COR-L47 (cell line): ENCODE measurements at places on chromosomes 12 and 14.

DNA sequence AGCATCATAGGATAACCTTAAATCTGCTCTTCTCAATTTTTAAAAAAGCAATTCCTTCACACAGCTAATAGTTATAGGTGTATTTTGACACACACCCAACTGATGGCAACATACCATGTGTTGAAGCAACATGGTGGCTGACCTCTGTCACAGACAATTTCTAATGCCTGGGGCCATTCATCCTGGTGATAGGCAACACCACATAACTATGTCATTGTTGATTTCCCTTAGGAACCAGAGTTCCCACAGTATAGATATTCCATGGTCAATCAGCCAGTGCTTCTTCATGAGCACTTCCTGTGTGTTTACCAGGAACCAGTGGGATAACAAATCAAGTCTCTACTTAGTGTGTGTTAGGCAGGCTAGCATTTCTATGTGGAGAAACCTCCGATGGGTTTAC lies 88.3 kb downstream of the FIGNL2 start:
- DNase-seq: no peak

DNA sequence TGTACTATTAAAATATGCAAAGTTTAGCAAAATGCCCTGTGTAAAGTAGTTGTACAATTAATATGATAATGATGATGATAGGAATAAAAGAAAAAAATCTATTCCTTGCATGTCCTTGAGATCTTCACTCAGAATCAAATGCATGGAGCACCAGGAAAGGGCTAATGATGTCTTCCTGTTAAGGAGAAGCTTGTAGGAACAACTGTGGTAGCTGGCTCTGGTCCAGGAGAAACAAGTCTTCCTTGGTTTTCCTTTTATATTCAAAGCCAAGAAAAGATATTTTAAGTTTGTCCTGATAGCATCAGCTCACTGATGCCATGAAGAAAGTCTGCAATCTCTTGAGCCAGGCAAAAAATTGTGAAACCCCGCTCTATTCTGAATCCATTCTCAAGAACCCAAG lies 138.9 kb downstream of the PIK3C2G start:
- no peak for DNase-seq

- DNase-seq: no peak
Measured at GRCh38 chr12:58880639-58881038, 39.7 kb downstream of the LRIG3 start.

- DNase-seq: no peak
Measured at GRCh38 chr12:26595806-26596205, 237.2 kb downstream of the ITPR2 start.

DNA sequence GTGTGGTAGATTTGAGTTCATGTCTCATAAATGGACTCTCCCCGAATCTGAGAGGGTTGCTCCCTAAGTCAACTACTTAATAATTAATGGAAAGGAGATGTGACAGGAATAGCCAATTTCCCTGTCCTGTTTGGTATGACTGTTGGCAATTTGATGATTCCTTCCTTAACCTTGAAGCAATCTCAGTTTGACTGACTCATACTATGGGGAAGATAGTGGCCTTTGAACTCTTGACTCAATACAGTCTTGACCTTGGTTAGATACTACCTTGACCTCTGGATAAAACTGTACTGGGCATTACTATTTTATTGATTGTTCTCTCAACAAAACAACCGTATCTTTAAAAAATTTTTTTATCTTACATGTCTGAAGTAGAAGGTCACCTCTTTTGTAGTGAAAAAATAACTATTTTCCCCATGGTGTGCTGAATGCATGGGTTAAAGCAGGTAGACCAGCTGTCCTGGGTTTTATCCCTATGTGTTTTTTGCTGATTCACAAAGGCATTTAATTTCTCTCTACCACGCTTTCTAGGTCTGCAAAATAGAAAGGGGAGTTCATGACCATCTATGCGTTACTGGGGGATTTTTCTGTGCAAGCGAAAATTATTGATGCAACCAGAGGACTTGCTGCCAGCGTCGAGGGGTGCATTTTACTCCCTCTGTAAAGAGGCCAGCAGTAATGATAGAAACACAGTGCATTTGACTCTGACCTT lies 80.1 kb downstream of the ETV6 start:
- DNase-seq: no peak

GRCh38 chr14:99468081-99468480 lies 12.6 kb downstream of the SETD3 start:
- no peak for DNase-seq

DNA sequence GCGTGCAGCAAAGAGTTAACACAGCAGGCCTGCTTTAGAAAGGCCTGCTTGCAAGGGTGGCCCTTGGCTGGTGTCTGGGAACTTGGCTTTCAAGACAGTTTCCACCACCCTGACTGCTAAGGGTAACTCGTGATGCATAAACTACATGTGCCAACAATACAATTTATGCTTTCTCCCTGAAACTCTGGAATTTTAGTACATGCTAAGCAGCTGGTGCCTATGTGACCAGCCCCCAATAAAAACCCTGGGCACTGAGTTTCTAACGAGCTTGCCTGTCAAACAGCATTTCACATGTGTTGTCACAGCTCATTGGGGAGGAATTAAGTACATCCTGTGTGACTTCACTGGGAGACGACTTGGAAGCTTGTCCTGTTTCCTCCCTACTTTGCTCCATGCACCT lies 133.1 kb downstream of the SLC5A8 start:
- no peak for DNase-seq

DNA sequence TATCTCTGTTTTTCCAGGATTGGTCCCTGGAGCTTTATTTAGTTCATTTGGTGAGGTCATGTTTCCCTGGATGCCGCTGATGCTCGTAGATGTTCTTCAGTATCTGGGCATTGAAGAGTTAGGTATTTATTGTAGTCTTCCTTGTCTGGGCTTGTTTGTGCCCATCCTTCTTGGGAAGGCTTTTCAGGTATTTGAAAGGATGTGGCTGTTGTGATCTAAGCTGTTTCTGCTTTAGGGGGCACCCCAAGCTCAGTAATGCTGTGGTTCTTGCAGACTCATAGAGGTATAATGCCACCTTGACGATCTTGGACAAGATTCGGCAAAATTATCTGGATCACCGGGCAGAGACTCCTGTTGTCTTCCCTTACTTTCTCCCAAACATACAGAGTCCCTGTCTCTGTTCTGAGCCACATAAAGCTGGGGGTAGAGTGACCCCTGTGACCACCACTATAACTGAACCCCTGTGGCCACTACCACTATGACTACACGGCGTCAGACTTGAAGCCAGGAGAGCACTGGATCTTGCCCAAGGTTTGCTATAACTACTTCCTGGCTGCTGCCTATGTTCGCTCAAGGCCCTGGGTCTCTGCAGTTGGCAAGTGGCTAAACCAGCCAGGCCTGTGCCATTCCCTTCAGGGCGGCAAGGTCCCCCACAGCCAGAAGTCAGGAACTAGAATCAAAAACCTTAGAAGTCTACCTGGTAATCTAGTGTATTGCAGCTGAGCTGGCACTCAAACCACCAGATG lies 40.9 kb downstream of the FGD4 start:
- DNase-seq: no peak

DNA sequence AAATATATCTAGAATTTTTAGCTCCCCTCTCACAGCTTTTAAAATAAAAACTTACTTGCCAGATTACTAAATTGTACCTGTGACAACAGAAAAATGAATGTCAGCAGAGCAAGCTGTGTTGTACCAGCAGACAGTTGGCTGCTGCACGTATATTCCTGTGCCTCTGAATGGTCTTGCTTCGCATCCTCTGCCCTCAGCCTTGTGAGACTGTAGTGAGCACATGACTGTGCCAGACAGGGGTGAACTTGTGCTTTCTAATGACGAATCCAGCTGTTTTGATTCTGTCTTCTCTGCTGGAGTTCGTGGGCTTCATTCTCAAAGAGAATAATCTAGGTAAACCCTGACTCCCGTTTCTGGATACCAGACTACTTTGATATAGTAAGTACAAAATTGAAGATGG lies 58.3 kb upstream of the FRMD6 start:
- DNase-seq: no peak

DNA sequence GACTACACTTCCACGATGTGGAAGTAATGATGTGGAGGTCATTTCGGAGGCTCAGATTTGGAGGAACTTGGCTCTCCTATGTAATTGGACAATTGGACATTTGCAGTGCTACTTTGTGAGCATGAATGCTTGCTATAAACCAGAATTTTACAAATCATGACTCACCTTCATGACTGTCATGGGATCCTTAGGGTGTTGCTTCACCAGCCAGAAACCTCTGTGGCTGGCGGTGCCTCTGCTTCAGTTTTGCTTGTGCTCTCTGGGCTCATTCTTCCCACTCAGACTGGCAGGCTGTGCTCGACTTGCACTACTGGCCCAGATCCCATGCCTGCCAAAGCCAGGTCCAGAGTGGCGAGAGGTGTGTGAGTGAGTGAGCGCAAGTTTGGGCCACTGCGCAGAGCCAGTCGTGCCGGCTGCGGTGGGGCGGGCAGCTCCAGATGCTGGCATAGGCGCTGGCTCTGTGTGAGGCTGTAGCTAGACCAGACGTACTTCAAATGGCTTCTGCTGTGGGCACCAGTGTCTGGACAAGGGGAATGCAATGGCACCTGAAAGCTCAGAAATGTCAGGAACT lies 387.8 kb downstream of the AEBP2 start:
- DNase-seq: no peak

DNA sequence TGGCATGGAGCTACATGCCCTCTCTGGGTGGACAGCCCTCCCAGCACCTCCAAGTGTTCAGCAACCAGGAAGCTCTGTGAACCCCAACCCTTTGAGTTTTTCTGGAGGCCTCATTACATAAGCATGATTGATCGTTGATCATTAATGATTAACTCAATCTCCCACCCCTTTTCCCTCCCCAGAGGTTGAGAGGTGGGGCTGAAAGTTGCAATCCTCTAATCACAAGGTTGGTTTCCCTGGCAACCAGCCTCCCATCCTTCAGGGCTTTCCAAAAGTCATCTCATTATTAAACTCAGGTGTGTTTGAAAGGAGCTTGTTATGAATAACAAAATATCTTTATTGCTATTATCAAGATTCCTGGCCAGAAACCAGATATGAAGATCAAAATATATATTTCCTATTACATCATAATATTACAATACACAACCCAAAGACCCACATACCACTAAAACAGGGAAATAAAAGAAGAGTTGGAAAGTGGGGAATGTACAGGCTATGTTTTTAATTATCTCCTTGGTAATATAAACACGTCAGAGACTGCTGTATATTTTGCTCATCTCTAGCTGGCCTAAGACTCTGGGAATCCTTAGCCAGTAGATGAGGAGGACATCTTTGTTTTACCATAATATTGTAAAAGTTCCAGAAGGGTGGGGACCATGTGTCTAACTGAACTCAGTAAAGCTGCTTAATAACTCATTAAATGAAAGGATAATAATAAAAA lies 73.6 kb downstream of the SSPN start:
- no peak for DNase-seq

DNA sequence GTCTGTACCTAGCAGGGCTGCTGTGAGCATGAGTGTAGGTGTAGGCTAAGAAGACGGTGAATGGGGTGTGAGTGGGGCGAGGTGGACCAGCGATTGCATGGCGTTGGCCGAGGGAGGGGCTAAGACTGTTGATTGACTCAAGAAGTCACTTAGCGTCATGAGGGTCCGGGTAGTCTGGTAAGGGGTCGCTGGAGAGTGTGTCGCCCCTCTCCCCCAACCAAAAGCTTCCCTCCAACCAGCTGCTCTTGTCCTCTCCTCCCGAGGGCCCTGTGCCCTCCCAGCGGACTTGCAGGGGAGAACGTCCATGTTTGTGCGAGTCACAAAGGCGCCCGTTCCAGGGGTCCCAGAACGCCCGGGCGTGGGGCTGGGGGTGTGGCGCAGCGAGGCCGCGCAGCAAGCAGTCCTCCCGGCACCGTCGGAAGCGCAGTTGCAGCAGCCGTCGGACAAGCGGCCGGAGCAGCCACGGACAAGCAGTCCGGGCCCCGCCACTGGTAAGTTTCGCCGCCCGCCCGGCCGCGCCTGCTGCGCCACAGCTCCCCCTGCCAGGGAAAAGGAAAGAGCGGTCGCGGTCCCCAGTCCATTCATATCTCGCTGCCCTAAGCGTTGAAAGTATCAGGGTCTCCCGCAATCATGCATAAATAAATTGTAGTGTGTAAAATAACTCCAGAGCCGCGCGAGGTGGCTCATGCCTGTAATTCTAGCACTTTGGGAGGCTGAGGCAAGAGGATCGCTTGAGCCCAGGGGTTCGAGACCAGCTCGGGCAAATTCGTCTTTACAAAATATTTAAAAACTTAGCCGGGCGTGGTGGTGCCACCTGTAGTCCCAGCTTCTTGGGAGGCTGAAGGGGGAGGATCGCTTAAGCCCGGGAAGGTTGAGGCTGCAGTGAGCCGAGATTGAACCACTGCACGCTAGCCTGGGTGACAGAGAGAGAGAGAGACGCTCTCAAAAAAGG lies at the start of gene CCDC63:
Gene CCDC63 (plus strand): TSS at position 373 of the 952 bp plus-strand sequence. CDS start 5,968 bp downstream, outside the sequence.
- no peak for DNase-seq

DNA sequence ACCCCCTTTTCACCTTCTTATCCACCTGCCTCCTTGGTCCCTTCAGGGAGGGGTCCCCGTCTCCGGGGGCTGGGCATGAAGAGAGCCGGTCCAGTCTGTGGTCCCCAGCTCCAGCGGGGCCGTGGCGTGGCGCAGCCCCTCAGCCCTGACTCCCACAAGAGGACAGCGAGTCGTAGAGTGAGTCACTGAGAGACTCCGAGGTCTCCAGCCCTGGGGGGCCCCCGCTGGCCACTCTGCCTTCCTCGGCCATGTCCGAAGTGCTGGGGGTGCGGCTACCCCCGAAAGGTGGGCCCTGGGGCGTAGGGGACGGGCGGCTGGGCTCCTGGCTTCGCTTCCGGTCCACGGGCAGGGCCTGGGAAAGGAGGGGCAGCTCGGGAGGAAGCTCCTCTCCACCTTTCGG lies 36.5 kb downstream of the NCKAP5L start:
- no peak for DNase-seq

DNA sequence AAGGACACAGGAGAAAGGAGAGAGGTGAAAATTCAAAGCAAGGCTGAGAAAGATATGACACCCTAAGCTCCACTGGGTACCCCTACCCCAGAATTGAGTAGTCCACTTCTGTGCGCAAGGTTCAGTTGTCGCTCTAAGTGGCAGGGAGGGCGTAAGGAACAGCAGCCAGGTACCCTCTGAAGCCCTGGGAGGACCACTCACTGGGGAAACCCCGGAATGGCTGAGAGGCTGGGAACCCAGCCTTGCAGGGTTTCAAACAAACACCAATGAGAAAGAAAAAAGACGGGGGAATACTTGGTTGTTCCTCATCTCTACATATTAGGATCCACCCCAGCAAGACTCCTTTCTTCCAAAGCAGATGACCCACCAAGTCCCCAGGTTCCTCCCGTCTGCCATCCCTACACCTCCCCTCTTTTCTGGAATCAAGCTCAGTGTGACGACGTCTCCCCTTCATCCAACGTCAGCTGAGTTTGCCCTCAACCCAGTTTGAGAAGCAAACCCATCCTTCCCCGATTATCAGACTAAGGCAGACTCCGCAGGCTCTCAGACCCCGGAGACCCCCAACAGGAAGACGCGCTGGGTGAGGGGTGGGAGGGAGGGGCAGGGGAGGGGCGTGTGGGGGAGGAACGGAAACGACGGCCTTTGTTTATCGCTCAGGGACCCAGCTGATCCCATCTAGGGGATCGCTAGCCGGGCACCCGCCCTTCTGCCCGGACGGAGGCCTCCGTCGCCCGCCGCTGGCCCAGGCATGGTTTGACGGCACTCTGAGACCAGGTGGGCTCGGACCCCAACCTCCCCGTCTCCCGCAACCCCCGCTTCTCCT lies 795 bp downstream of the LMBR1L start:
- no peak for DNase-seq
